Omental fat pad (tissue), 4 donors: ENCODE measurements at places on chromosomes 6 and 20. TPM values are rescaled to one million over a fixed set of nuclear protein-coding genes. Genes with fewer than 3 reads are reported as not detected.

PLA2G7 gene
- total RNA-seq, result 5.3 TPM

DNA sequence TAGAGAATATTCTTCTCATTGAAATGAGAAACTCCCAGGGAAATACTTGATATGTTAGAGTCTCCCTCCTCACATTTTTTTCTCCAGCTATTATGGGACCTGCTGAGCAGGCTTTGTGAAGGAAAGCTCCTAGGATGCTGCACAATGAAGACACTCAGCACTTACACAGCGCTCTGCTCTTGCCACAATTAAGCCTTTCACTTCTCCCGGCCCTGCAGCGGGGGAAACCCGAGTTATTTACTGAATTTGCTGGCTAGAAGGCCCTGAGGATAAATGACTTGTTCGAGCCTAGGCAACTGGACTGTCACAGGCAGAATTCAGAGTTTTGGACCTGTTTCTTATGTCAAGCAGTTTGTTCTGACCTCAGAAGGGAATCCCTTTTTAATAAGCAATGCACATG lies 102.0 kb downstream of the MAP3K7 start:
- DNase-seq, result no peak

DNA sequence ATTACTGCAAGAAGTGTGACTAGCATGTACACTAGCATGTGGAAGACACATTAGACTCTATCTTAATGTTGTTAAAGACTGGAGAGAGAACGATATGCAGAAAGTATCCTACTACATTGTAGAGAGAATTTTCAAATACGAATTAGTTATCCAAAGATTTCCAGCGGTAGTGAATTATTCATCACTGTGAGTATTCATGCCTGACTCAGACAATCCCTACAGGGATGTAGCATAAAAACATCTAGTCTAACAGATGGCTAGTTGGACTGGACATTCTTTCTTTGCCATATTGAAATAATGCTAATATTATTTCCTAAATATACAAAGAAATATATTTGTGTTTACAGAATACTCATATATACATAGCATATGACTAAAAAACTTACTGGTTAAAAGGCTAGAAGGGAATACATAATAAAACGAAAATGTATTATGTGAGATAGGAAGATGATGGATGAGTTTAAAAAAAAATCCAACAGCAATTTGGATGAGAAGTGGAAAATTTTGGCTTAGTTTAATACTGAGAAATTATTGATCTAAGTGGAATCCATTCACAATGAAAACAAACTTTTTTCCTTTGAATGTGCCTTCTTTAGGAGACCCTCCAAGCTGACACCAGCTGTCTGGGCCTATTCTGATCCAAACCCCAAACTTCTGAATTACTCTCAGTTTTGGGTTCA lies 580.7 kb downstream of the RFPL4B start:
- no peak for DNase-seq

GRCh38 chr6:62523630-62524029 lies 237.6 kb upstream of the KHDRBS2 start:
- DNase-seq, result no peak

DNA sequence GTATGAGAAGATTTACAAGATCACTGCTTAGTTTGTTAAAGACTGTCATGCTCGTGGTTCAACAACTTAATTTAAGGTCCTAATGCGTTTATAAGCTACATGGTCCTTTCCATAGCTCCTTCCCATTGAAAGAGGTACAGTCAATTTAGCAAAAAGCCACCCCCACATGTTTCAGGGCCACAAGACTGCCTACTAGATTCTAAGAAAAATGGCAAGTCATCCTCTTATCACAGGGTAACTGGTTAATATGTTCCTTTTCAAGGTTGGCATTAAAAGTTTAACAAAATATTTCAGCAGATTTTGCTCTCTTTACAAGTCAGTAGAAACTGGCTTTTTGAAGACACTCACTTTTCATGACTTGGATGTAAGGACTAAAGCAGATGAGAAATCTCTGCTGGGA lies 15.7 kb downstream of the GSTA3 start:
- no peak for DNase-seq

GRCh38 chr6:2035046-2035445 lies 210.4 kb downstream of the GMDS start:
- DNase-seq, result no peak

GRCh38 chr6:159513914-159514313 lies 179.1 kb downstream of the SOD2 start:
- no peak for DNase-seq
